ENCODE measurements at places on chromosomes 7 and 10.

DNA sequence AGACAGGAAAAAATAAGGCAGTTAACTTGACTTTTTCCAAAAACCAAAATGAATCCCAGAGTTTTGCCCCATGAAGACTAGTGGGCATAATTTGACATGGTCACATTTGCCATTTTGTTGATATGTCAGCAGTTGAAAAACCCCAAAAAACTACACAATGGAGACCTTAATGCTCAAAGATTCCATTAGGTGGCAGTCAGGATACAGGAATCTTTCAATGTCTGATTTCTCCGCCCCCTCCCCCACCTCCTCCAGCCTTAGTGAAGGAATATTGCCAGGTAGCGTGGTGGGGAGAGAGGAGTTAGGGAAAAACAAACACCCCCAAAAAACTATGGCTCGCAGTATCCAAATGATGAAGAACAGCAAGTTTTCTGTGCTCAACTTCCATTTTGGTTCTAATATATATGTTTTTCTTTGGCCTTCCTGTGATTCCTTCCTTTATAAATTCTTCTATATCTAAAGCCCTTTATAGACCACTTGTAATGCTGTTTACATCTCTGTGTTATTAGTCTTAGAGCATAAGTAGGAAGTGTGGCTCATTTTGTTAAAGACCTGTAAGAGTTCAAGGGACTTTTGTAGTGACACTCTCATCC lies 6.7 kb upstream of the SMNDC1 start:
- peak; percentile 17 for DNase-seq

DNA sequence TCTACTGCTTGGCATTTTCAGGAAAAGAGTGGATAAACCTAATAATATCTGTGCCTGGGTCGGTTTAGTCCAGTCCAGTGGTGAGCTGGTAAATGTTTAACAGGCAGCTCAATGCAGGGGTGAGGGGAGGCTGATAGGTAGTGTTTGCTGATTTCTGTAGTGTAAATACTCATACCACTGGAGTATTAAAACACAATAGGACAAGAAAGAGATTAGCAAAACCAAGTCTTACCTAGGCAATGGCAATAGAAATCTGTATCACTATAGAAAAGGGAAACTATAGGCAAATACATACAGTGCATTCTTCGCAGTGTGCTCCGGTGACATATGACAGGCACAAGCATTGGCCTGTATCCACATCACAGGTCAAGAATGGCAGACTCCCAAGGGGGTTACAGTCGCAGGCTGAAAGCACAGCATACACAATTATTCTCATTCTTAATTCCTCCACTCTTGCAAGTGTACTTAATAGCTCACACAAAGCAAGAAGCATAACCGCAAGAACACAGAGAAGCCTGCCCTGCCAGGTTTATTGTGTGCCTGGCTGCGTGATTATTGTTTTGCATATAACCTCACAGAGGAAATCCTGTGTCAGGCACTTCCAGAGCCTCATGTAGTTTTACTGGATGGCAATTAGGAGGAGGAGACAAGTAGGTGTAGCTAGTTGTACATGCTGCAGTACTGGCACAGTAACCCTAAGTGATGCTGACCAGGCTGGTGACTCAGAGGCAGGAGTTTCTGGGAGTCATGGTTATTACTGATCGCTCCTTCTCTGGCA lies 35.0 kb downstream of the LAMB4 start:
- no peak for DNase-seq

- DNase-seq, result no peak
Measured at GRCh38 chr7:7176406-7177043, 5.8 kb upstream of the C1GALT1 start.

- DNase-seq, result no peak
Measured at GRCh38 chr7:47328392-47329319, 253.3 kb downstream of the TNS3 start.

DNA sequence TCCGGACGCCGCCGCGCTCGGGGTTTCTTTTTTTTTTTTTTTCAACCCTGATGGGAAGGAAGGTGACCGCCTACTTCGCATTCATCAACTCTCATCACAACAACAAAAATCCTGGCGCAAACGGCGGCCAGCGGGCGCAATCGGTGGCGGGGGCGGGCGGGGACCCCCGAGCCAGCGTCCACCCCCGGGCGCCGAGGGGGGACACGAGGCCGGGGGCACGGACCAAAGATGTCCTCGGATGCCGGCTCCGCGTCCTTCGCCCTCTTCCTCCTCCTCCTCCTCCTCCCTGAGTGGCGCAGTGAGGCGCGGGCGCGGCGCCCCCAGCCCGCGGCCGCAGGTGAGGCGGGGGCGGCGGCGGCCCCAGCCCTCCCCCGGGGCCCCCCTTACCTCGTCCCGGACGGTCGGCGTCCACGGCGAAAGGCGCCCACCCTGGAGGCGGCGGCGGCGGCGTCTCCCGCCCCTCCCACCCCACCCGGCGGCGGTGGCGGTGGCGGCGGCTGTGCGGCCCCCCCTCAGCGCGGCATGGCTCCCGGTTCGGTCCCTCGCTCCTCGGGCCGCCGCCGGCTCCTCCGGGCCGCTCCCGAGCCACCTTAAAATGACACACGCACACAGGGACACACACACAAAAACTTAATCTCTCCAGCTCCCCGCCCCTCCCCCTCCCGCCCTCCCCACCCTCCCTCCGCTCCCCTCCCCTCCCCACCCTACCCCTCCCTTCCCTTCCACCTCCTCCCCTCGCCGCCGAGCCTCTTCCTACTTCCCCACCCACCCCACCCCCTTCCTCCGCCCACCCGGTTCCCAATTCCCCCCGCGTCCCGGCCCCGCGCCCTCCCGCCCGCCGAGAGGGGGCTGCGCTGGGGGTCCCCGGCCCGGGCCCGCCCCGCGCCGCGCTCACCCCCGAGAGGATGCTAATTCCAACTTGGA lies at the start of gene CTBP2:
Gene CTBP2, minus strand, starts transcription at position 632 of the 924 bp plus-strand sequence.
- DNase-seq, result peak; percentile 50

DNA sequence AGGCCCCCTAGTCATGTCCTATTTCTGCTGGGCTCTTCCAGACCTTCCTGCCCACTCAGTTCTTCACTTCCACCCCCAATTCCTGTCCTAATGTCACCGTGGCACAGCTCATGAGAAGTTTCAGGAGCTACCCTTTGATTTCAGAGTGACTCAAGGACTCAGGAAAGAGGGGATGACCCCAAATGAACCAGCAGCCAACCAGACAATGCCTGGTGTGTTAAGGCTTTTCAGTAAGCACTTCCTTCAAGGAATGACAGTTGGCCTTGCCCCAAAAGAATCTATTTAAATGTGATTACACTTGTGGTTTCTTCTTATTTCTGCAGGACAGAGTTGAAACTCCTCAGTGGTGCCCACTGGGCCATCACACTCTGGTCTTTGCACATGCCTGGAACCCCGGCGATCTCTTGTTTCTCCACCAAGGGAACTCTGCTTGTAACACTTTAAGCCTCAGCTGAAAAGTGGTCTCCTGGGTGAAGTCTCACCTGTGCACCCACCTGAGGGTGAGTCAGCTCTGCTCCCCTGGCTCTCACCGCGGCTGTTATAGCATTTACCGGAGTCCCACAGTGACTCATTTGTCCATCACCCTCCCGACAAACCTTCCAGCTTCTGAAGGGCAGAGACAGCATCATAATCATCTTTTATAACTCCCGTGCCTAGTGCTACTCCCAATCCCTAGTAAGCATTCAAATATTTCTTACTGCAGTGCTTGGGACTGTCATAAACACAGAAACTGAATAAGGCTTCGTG lies 123.0 kb upstream of the SVIL start:
- DNase-seq, result no peak

DNA sequence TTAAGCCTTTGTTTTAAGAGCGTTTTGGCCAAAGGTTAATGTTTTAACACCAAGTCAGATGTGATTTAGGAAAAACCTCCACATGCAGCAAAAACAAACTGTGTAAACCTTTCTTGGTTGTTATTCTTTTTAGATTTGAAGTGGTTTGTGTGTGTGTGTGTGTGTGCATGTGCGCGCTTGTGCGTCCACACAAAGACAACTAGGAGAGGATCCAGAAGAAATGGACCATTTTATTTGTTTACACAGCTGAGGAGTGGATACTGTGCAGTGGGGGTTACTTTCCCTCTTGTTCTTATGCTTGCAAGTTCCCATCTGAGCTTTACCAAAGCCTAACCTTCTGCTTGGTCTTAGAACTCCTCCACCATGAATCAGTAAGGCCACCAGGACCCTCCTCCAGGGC lies 20.0 kb downstream of the TCF7L2 start:
- DNase-seq, result no peak

DNA sequence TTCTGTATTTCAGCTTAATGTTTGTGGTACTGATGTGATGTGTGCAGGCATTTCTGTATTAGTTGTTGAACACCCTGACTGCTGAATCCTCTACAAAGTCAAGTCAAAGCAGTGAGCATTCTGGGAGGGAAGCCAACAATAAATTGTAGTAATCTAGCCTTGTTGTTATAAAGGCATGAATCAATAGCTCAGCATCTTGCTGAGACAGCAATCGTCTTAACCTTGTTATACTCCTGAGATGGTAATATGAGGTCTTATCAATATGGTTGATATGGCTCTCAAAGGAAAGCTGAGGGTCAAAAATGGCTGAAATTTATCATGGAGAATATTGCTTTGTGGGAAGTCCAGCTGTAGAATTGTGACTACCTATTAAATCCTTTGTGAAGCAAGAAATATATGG lies 299.4 kb downstream of the DNAJB9 start:
- no peak for DNase-seq

DNA sequence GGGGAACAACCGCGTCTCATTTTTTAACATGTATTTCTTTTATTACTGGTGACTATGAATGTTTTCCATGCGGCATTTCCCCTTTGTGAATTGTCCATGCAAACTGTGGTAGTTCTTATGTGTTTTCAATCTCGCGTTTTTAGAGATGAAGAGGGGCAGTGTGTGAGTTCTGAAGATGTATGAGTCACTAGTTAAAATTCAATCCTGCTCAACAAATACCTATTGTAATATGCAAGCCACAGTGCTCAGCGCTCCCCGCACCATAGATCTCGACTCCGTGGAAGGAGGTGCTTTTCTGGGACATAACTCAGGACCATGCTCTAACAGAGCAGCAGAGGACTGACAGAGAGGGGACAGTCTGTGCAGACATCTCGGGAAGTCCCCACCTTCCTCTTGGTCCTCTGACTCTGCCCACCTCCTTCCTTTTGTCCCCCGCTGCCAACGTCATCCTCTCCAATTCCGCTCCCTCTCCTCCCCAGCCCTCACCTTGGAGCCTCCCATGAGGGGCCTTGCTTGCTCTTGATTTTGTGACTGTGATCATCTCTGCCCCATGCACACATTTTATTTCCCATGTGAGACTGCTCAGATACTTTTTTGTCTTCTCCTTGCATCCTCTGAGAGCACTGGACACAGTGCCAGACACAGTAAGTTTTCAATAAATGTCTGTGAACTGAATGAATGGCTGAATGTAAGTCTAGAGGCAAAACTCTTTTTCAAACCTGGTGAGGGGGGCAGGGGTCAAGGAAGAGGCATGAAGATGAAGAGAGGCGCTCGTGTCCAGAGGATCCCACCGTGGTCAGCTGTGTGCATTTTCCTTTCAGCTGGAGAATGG lies 42.7 kb upstream of the PLEKHA1 start:
- DNase-seq, result no peak

- DNase-seq, result no peak
Measured at GRCh38 chr7:42082144-42082543, 154.9 kb downstream of the GLI3 start.

DNA sequence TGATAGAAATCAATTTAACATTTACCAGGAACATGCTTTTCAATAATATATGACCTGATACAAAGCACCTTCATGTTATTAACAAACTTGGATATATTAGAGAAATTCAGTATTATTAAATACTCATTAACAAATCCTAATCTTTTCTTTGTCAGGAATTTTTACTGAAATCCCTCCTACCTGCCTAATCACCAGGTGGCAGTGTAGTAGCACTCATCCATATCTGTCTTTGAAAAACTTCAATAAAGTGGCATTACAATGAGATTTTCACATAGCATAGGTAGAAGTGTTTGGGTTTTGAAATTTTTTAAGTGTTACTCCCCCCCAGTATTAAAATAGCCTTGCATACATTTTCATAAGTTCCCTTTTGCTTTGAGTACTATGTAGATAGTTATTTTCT lies 1246.6 kb upstream of the LRRN3 start:
- peak; percentile 17 for DNase-seq

DNA sequence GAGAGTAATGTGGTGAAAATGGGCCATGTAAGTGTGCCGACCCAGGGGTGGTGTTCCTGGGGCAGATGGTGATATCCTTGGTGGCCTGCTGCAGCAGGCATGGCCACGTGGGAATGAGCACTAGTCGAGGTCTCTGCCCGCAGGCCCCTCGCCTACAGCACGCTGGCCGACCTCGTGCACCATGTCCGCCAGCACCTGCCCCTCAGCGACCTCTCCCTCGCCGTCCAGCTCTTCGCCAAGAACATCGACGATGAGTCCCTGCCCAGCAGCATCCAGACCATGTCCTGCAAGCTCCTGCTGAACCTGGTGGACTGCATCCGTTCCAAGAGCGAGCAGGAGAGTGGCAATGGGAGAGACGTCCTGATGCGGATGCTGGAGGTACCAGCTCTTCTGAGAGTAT lies 30.3 kb downstream of the TRRAP start:
- no peak for DNase-seq

DNA sequence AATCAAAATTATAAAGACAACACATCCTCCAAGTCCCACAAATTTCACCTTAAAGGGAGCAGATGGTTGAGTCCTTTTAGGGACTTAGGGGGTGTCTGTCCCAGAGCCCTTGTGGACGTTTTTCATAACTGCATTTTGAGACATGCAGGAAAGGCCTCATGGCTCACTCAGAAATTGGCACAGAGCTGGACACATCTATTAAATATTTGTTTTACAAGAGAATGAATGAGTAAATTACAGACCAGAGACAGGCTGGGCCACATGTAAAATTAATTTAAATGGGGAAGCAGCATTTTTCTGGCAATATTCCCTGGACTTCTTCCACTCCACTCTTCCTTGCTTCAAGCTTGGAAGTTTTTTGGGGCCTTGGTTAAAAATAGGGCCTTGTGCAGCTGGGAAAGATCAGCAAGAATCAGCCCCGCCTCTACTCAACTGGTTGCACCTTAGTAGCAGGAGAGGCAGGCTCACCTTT lies 20.0 kb downstream of the LAMB1 start:
- DNase-seq, result no peak

DNA sequence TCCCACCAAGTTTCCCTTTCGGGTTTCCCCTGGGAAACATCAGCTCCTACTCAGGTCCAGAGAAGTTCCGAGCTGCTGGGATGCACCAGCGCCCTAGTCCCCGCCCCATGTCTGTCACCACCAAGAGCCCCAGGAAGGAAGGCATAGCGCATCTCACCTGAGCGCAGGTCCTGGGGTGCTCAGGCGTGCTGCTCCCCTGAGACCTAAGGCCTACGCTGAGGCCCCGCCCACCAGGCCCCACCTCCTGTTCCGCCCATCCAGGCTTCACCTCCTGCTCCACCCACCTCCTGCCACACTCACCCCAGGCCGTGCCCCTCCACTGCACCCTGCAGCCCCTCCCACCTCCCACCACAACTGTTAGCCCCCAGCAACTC lies 1.2 kb upstream of the TFR2 start:
- DNase-seq, result peak; percentile 89

GRCh38 chr7:93284908-93285307 lies 52.7 kb downstream of the VPS50 start:
- DNase-seq, result no peak

- no peak for DNase-seq
Measured at GRCh38 chr10:24901686-24902399, 50.6 kb downstream of the PRTFDC1 start.

Measured in NCI-H2171 (cell line).